ENCODE measurements at places on chromosomes 5 and 9.

GRCh38 chr5:54471398-54471797 is 15.9 kb downstream of the HSPB3 start:
- DNase-seq, result no peak

DNA sequence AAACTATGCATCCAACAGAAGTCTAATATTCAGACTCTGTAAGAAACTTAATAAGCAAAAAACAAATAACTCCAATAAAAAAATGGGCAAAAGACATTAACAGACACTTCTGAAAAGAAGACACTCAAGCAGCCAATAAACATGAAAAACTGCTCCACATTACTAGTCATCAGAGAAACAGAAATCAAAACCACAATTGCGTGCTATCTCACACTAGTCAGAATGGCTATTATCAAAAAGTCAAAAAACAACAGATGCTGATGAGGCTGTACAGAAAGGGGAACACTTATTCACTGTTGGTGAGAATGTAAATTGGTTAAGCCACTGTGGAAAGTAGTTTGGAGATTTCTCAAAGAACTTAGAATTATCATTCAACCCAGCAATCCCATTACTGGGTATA is 101.2 kb upstream of the TRIM32 start:
- DNase-seq, result no peak

- no peak for DNase-seq
These were observed 142.9 kb upstream of the OR13F1 start for GRCh38 chr9:104361207-104361606.

- no peak for DNase-seq
These were observed 55.6 kb downstream of the FANCC start for GRCh38 chr9:95261890-95262289.

DNA sequence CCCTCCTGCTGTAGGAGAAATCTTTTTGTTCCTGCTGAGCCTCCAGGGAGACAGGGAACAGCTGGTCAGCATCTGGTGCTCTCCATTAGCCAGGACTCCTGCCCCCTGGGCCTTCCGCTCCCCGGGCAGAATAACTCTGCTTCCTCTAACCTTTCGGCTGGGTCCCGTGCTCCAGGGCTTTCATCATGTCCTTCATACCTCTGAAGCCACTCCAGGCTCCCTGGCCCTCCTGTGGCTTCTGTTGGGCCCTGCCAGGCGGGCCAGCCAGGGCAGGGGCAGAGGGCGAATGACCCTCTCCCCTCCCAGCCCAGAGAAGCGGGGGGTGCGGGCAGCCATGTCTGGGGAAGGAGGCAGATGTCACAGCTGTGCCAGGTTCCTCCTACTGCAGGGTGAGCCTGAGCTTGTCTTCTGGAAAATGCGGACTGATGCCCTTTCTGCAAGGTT is 81.7 kb upstream of the LMX1B start:
- no peak for DNase-seq

DNA sequence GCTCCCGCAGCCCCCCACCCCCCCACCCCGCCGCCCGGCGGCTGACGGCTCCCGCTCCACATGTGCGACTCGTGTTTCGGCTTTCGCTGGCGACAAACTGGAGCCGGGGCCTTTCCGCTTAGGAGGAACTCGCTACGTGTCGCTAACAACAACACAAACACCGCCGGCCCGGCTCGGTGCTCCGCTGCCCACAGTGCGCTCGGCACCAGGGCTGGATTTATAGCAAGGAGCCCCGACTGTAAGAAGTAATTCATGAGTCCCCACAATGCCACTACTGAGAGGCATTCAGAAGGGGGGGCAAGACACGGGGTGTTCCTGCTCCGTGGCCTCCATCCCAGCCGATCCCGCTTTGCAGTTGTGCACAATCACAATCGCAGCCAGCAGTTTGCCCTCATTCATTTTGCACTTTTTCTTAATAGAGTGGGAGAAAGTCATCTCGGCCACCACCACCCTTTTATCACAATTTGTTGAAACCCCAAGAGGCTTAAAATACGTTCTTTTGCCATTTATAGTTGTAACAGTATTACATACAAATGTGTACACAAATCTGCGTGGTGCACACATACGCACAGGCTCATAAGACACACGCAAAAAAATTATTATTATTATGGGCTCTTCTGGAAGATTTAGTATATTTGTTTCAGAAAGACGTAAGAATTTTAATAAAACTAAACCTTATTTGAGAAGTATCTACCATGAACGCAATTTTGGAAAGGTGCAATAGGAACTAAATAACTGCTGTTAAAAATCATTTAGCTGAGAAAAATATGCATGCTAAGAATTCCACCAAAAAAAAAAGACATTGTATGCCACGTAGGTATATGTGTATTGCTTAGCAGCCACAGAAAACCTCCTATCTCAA is 48.1 kb downstream of the EBF1 start:
- no peak for DNase-seq

DNA sequence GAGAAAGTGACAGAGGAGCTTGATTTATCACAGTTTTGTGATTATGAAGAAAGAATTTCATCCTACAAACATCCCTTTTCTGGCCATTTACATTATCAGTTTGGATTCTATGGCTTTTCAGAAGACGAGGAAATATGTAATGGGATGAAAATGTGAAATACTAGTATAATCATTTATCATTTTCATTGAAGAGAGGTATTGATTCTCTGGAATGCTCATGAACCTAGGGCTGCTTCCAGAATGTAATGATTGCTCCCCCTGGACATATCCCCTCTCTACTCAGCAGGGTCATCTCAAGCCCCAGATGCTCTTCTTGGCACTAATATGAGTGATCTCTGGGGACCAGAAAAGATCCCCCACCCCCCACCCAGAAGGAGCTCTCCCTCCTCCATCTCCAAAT is 106.7 kb upstream of the ZNF618 start:
- DNase-seq, result no peak

DNA sequence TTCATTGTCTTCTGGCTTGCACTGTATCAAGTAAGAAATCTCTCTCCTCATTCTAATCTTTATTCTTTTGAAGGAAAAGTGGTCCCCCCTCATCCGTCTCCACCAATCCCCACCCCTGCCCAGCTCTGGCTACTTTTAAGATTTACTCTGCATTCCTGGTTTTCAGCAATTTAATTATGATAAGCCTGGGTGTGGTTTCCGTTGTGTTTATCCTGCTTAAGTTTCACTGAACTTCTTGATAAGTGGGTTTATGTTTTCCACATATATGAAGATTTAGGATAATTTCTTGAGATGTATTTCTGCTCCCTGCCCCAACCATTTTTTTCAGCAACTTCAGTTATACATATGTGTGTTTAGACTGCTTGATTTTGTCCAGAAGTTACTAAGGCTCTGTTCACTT is 46.5 kb downstream of the PTBP3 start:
- no peak for DNase-seq

GRCh38 chr9:120925535-120926396 is 830 bp downstream of the TRAF1 start:
- DNase-seq, result no peak

DNA sequence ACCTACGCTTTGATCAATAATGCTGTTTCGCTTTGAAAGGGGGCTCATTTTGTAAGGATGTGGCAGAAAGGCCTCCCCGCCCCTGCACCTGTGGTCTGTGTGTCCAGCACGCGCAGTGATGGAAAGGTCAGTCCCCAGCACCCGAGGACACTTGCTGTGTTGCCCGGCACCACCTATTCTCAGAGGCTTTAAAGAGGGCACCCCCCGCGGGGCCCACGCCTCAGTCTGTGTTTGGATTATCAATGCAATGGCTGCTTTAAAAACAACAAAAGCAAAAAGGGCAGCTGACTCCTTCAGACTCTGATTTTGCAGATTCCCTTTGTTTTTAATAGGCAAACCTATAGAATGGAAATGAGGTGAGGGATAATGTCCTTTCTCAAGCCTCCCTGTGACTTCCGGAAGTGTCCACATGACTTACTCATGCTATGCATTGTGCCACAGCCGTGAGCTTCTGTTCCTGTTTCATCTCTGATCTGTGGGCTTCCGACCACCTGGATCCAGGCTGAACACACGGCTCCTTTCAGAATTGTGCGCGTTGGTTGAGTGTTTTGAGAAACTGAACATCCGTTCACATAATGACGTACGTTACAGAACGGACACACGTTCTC is 416.2 kb downstream of the IRX2 start:
- no peak for DNase-seq

DNA sequence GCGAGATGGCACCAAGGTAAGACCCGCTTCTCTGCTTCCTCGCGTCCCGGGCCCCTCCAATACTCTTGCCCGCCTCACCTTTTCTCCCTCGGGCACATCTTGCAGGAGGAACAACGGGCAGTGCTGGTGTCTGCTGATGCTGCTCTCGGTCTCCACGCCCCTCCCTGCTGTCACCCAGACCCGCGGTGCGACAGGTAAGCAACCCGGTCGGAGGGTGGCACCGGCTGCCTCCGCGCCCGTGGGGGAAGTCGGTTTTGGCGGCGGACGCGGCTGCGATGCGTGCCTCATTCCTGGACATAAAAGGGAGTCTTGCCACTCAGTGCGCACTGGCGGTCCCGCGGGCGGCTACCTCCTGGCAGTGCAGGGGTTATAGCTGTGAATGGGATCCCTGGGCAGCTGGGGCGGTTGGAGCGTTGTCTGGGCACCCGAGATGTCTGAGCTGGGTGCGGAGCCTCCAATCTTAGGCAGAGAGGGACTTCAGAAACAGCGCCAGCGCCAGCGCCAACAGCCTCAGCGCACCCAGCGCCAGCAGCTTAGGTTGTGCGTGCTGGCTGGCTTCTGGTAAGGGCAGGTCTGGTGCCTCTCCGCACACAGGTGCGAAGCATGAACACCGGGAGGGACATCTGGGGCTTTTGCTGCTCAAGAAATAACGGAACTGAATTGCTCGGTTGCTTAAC is 488 bp downstream of the COL15A1 start:
- DNase-seq, result peak; percentile 64

DNA sequence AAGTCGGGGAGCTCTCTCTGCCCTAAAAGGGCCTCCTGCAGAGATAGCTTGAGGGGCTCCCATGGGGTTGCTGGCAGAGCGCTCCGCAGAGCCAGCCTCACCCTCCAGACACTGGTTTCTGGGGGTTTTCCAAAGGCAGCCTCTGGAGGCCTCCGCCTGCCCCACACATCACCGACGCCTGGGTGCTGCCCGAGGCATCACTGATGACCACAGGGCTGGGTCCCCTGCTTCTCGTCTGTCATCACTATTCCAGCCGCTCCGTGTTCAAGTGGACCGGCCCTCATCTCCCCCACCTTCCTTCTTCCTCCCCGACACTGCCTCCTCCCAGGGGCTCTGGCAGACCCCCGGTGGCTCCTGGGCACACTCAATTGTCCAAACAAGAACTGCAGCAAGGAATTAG is 64.1 kb upstream of the IRX4 start:
- no peak for DNase-seq

GRCh38 chr5:130231786-130232185 is 327.5 kb downstream of the CHSY3 start:
- DNase-seq, result no peak

DNA sequence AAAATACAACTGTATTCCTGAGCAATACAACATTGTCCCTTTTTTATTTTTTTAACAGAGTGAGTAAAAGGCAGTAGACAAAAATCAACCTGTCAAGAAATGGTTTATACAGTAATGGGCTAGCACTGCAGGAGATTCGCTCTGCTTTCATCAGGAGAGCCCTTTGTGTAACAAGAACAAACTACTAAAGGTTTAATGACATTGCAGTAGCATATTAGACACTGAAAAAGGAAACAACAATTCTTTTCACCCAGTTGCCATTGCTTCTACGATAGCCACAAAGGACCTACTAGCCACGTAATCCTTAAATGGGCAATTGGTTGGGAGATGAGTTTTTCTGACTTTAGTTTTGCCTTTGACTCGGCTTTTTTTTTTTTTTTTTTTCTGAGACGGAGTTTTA is 319.8 kb upstream of the TRPM3 start:
- no peak for DNase-seq

- no peak for DNase-seq
These were observed 38.1 kb upstream of the GFPT2 start for GRCh38 chr5:180391276-180391675.

GRCh38 chr5:156934450-156935211 is 28.4 kb downstream of the TIMD4 start:
- peak; percentile 6 for DNase-seq

DNA sequence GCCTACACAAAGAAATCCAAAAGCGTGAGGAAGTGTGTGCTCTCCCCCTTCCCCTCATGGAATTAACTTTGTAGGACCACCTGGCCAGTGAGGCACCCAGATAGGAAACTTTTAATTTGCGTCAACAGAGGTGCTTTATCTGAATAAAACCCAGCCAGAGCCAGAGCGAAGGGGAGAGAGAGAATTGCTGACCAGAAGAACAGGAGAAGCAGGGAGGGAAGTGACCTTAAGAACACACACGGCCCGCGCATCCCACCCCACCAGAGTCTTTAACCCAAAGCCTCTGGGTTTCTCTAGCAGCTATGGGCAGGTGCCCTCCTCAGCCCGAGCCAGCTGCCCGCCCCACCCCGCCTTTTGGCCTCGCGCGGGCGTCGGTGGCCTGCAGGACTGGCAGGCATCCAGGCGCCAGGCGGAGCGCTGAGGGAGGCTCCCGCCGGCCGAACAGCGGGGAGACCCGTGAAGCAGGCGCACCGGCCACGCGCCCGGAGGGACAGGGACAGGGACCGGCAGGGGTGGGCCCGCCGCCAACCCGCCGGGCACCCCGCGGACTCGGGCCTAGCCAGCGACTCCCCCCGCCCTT is 580 bp downstream of the ERAP1 start:
- DNase-seq, result peak; percentile 9

- no peak for DNase-seq
These were observed 103.8 kb downstream of the ANKRD55 start for GRCh38 chr5:56129288-56129687.

DNA sequence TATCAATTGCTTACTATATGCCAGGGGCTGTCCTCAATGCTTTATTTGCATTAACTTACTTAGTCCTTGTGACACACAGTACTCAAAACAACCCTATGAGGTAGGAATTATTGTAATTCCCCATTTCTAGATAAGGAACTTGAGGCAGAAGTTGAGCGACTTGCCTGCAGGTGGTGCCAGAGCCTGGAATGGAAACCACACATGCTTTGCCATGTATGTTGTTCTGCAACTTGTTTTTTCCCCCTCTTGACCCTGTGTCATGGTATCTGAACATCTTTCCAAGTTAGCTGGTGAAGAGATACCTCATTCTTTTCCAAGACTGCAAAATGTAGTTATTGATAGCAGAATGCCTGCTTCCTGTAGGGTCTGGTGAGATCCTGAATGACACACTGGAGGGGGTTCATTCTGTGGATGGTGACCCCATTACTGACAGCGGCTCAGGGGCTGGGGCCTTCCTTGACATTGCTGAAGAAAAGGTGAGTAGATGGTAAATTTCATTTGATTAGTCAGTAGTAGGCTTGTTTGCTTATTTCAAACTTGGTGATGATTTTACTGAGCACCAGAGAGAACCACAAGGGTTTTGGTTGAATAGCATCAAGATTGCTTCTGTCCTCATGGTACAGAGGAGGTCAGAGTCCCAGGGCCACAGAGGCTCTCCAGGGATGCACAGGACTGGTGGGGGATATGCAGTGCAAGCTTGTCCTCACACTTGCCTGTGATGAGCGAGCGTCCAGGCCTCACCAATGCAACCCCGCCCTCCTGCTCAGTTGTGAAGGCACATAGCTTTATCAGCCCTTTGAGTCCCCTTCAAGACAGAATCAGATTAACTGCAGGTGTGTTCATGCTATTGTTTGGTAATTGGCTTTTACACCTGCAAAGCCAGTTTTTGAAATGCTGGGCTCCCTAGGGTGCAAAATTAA is 57.0 kb downstream of the COL15A1 start:
- peak; percentile 60 for DNase-seq

- DNase-seq, result no peak
These were observed 4.2 kb downstream of the TRIM7 start for GRCh38 chr5:181200816-181201215.
